ENCODE measurements at places on chromosomes 1 and 21.

DNA sequence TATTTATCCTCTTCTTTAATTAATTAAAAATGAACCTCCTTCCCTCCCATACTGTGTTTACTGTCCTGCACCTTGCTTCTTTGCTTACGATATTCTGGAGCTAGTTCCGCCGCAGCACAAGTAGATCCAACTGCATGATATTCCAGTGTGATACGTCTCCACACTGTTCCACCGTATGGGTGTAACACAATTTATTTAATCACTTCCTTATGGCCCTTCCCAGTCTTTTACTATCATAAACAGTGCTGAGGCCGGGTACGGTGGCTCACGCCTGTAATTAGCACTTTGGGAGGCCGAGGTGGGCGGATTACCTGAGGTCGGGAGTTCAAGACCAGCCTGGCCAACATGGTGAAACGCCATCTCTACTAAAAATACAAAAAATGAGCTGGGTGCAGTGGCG lies 25.7 kb downstream of the CNST start:
- no peak for DNase-seq

GRCh38 chr1:47533793-47534328 lies 96.0 kb downstream of the FOXD2 start:
- no peak for DNase-seq

- DNase-seq, result no peak
Observed at GRCh38 chr21:16388911-16389560, 659.3 kb downstream of the USP25 start.

- no peak for DNase-seq
Observed at GRCh38 chr1:170967042-170967910, 31.9 kb downstream of the MROH9 start.

- DNase-seq, result no peak
Observed at GRCh38 chr1:112250892-112251291, 145.1 kb upstream of the CTTNBP2NL start.

DNA sequence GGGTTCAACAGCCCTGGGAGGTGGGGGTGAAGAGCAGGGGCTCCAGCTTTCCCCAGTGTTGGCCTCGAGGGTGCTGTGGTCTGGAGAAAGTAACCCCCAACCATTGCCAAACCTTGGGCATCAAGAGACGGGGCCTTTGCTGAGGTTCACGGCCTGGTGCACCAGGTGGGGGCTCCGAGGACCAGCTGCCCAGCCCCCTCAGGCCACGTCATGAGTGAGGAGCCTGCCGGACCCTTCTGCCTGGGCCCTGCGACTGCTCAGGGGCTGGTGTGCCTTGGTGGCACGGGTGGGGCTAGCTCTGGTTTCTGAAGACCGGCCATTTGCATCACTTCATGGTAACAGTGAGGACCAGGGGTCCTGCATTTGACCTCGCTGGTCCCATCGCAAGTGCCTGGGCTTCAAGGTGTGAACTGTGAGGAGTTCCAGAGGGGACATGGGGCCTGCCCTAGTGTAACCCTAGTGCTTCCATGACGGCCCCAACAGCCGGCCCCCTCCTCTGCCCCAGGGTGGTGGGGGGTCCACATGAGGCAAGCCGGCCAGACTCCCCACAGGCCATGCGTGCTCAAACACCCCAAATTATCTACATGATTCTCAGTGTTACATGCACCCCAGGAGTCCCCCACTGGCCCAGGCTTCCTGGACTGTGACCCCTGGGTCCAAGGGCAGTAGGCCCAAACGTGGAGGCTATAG lies 13.5 kb downstream of the MORN1 start:
- DNase-seq, result no peak

- DNase-seq, result no peak
Observed at GRCh38 chr1:219189021-219189824, 15.5 kb downstream of the LYPLAL1 start.

DNA sequence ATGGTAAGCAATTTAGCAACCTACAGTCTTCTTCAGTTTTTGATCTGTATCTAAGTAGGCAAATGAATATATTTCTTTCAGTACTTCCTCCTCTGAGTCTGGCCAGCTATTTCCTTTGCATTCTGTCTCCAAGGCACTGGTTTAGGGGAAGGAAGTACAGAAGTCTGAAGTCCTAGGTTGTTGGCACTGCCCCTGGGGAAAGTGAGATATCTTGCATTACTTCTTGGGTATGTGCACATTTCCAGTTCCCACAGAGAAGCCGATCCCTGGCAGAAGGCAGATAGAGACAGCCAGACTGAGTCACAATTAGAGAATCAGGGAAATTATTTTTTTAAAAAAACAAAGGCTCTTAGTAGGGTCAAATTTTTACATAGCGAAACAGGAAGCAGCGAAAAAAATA lies 98.8 kb downstream of the RASAL2 start:
- DNase-seq, result peak; percentile 20

DNA sequence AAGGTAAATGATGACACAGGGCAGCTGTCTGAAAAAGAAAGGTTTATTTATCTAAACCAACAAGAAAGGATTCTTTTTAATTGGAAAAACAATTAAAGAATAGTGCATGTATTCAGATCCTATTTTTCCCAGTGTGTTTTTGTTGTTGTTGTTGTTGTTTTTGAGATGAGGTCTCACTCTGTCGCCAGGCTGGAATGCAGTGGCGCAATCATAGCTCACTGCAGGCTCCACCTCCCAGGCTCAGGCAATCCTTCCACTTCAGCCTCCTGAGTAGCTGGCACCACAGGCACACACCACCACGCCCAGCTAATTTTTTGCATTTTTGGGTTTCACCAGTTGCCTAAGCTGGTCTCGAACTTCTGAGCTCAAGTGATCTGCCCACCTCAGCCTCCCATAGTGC lies 22.1 kb downstream of the NEK2 start:
- no peak for DNase-seq

- no peak for DNase-seq
Observed at GRCh38 chr1:205945069-205945468, 1.8 kb upstream of the SLC26A9 start.

DNA sequence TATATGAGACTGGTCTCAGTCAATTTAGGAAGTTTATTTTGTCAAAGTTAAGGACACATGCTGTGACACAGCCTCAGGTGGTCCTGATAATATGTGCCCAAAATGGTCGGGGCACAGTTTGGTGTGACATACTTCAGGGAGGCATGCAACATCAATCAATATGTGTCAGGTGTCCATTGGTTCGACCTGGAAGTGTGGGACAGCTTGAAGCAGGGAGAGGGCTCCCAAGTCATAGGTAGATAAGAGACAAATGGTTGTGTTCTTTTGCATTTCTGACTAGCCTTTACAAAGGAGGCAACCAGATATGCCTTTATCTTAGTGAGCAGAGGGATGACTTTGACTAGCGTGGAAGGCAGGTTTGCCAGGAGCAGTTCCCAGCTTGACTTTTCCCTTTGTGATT lies 4.5 kb upstream of the ERVH48-1 start:
- no peak for DNase-seq

- DNase-seq, result no peak
Observed at GRCh38 chr1:175221557-175222175, 29.1 kb upstream of the KIAA0040 start.

DNA sequence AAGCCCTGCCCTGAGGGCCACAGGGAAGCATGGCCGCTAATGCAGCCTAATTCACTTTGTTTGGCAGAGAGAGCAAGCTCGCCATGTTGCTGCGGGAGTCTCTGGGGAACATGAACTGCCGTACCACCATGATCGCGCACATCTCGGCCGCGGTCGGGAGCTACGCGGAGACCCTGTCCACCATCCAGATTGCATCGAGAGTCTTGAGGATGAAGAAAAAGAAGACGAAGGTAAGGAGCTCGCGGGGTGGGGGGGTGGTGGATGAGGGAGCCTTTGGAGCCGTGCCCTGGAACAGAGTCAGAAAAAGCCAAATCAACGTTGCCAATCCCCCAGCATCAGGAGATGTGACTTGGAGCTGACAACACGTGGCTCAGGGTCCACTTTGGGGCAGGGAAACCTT lies 529.4 kb downstream of the KIF26B start:
- DNase-seq, result no peak

DNA sequence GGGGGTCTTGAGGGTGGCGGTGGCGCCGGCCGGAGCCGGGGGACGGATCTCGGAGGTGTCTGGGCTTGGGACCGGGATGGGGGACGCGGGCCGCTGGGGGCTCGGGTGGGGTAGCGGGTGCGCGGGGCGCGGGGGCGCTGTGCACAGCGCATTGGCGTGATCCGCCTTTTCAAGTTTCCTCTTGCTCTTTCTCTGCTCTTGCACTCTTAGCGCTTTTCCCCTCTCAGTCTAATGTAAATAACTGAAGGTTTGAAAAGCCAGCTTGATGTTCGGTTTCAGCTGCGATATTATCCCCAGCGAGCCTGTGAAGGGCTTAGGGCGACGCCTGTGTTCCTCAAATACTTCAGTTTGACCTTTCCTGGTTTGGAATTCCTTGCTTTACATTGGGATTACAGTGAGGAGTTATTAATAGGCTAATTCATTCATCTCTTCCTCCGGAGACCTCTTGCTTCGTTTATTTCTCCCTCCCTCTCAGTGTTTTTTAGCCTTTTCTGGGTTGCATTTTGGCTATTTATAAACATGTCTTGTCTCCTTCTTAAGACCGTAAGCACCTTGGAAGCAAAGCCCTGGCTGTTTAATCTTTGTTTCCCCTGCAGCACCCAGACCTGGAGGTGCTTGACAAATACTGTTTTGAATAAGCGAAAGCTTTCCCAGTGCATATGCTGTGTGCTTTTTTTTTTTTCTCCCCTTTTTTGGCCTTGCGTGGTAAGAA lies 693 bp downstream of the RAB4A start:
- peak; percentile 43 for DNase-seq

Measured in hippocampal formation (tissue), 2 donors.